ENCODE measurements at places on chromosomes 2 and 18. TPM values are rescaled to one million over a fixed set of nuclear protein-coding genes. Genes with fewer than 3 reads are reported as not detected.

- H3K27me3 ChIP-seq: no peaks in the 10 kb centered on the region
- no peaks in the 10 kb centered on the region for H3K4me1 ChIP-seq
- no peak for DNase-seq
- no peak overlapping the region for H3K27ac ChIP-seq
- no peak overlapping the region for H3K4me3 ChIP-seq
Observed at GRCh38 chr18:13710414-13710831, 15.9 kb downstream of the FAM210A start.

DNA sequence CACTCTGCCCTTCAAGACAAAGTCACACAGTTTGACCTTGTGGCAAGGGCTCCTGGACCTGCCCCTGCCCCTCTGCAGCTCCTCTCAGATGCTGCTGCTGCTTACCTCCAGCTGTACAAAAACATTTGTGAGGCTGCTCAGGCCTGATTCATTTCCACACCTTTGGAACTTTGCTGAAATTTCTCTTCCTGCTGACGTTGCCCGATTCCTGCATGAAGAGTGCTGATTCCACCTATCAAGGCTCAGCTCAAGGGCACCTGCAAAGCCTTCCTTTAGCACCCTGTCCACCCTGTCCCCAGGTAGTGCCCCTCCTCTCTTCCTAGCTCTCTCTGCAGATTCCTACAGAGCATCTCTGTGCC is 738.3 kb upstream of the HS6ST1 start:
- H3K36me3 ChIP-seq: no peaks in the 10 kb centered on the region
- no peak overlapping the region for H3K27ac ChIP-seq
- no peak for DNase-seq
- no peak overlapping the region for H3K4me3 ChIP-seq

GRCh38 chr2:145860083-145860482 is 1340.2 kb upstream of the ZEB2 start:
- H3K4me1 ChIP-seq: no peaks in the 10 kb centered on the region
- H3K36me3 ChIP-seq: no peaks in the 10 kb centered on the region
- no peak overlapping the region for H3K27ac ChIP-seq
- DNase-seq: no peak

DNA sequence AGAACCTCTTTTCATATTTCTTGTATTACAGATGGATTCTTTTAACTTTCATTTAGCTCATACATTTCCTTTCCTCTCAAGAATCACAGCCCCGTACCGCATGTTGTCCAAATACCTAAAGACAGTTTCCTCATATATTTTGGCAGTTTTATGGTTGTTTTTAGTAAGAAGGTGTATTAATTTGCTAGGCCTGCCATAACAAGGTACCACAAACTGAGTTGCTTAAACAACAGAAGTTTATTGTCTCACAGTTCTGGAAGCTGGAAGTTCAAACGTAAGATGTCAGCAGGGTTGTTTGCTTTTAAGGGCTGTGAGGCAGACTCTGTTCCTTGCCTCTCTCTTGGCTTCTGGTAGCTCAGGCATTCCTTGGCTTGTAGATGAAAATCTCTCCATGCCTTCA is 343.2 kb upstream of the TNP1 start:
- H3K27ac ChIP-seq: peak overlapping the region; percentile 11
- H3K4me1 ChIP-seq: no peaks in the 10 kb centered on the region
- no peaks in the 10 kb centered on the region for H3K27me3 ChIP-seq
- DNase-seq: no peak
- H3K4me3 ChIP-seq: no peak overlapping the region

- DNase-seq: no peak
- H3K4me1 ChIP-seq: no peaks in the 10 kb centered on the region
- H3K4me3 ChIP-seq: no peak overlapping the region
- peaks cover 11% of the 10 kb centered on the region for H3K36me3 ChIP-seq
Observed at GRCh38 chr2:216056739-216057138, 24.9 kb downstream of the PECR start.

The DNAJC5G gene
- 0.71 TPM for total RNA-seq

GRCh38 chr2:85423525-85423924 is 5.0 kb downstream of the SH2D6 start:
- H3K27ac ChIP-seq: no peak overlapping the region
- no peak for DNase-seq
- H3K36me3 ChIP-seq: no peaks in the 10 kb centered on the region
- H3K4me1 ChIP-seq: no peaks in the 10 kb centered on the region
- no peak overlapping the region for H3K4me3 ChIP-seq

- H3K27ac ChIP-seq: no peak overlapping the region
- H3K27me3 ChIP-seq: no peaks in the 10 kb centered on the region
- H3K4me1 ChIP-seq: no peaks in the 10 kb centered on the region
- H3K4me3 ChIP-seq: no peak overlapping the region
Observed at GRCh38 chr2:224379986-224380385, 21.9 kb downstream of the FAM124B start.

DNA sequence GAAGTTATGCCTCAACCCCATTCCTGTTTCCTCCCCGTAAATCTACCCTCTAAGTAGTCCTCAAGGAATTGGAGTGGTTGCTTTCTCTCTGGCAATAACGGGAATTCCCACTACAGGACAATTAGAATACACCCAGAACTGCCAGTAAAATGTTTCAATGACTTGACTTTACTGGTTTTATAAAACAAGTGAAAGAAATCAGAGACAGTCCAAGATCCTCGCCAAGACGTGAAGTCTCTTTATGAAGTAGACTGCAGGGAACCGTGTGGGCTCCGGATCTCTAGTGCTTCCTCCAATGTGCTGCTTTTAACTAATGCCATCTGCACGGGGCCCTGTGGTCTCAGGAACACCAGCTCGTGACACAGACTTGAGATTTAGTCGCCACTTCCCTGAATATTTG is 101.4 kb downstream of the CPO start:
- H3K27ac ChIP-seq: no peak overlapping the region
- no peaks in the 10 kb centered on the region for H3K4me1 ChIP-seq
- no peak overlapping the region for H3K4me3 ChIP-seq
- no peaks in the 10 kb centered on the region for H3K27me3 ChIP-seq

All from sigmoid colon (tissue), 7 donors.